Hematopoietic multipotent progenitor cell (in vitro differentiated cells): ENCODE measurements at places on chromosomes 1 and 21. TPM values are rescaled to one million over a fixed set of nuclear protein-coding genes. Genes with fewer than 3 reads are reported as not detected.

Gene C1orf74
- 3.5 TPM for total RNA-seq

Gene INKA2
- total RNA-seq: 2.4 TPM

Gene UBE2U
- total RNA-seq: not detected

Gene S100A5
- 0.27 TPM for total RNA-seq

Gene FAM177B
- 0.27 TPM for total RNA-seq

Gene CFHR3
- total RNA-seq: not detected
